ENCODE measurements at places on chromosomes 16 and 17. TPM values are rescaled to one million over a fixed set of nuclear protein-coding genes. Genes with fewer than 3 reads are reported as not detected.
A peak's percentile ranks its signal among the peaks of the same experiment; 100 is the strongest.

The KRT9 gene
- not detected for total RNA-seq

The STAC2 gene
- total RNA-seq, result 0.17 TPM

The HSD17B2 gene
- total RNA-seq, result not detected

The MEOX1 gene
- 15.6 TPM for total RNA-seq

GRCh38 chr17:77830816-77831473 lies 127.6 kb upstream of the TNRC6C start:
- H3K27ac ChIP-seq, result peak overlapping the region; percentile 80
- no peak for DNase-seq
- no peaks in the 10 kb centered on the region for H3K36me3 ChIP-seq

- DNase-seq, result no peak
- H3K36me3 ChIP-seq, result no peaks in the 10 kb centered on the region
- H3K27ac ChIP-seq, result no peak overlapping the region
- H3K27me3 ChIP-seq, result no peaks in the 10 kb centered on the region
- H3K4me1 ChIP-seq, result peaks cover 39% of the 10 kb centered on the region
Measured at GRCh38 chr16:85518398-85519049, 94.6 kb upstream of the GSE1 start.

- no peak for DNase-seq
- H3K36me3 ChIP-seq, result no peaks in the 10 kb centered on the region
- H3K4me1 ChIP-seq, result peaks cover 24% of the 10 kb centered on the region
- no peaks in the 10 kb centered on the region for H3K27me3 ChIP-seq
Measured at GRCh38 chr17:76195281-76196096, 44.8 kb downstream of the RNF157 start.

DNA sequence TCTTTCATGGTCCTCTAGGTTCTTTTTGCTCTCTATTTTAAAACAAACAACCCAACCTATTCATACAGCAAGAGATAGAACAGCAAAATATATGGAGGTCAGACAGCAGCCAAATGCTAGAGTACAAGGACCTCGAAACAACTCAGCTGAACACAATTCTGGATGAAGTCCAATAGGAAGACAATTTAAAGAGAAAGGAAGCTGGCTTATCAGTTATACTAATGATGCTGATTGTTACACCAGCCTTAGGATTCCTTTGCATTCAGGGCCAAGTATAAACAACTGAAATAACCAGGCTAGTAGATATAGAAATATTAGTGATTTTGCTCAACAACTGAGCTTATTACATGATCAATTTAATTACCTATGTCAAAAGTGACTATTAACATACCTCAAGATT lies 2.5 kb downstream of the SSH2 start:
- H3K36me3 ChIP-seq, result no peaks in the 10 kb centered on the region
- no peaks in the 10 kb centered on the region for H3K27me3 ChIP-seq
- no peak for DNase-seq
- H3K27ac ChIP-seq, result no peak overlapping the region
- peaks cover 31% of the 10 kb centered on the region for H3K4me1 ChIP-seq
- H3K4me3 ChIP-seq, result no peak overlapping the region

GRCh38 chr16:15795615-15796014 lies 61.2 kb downstream of the MYH11 start:
- H3K27me3 ChIP-seq, result no peaks in the 10 kb centered on the region
- DNase-seq, result no peak
- peaks cover 100% of the 10 kb centered on the region for H3K4me1 ChIP-seq
- peaks cover 77% of the 10 kb centered on the region for H3K36me3 ChIP-seq
- peak overlapping the region; percentile 71 for H3K27ac ChIP-seq

DNA sequence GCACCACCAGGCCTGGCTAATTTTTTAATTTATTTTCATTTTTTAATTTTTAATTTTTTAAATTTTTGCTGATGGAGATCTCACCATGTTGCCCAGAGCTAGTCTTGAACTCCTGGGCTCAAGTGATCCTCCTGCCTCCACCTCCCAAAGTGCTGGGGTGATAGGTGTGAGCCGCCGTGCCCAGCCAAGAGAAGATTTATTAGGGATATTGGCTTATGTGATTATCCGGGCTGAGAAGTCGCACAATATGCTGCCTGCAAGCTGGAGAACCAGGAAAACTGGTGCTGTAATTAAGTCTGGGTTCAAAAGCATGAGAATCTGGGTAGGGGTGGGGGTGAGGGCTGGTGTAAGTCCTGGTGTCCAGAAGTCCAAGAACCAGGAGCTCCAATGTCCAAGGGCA lies 2.5 kb upstream of the C16orf90 start:
- no peak overlapping the region for H3K4me3 ChIP-seq
- no peak overlapping the region for H3K27ac ChIP-seq
- no peak for DNase-seq
- no peaks in the 10 kb centered on the region for H3K36me3 ChIP-seq
- peaks cover 20% of the 10 kb centered on the region for H3K4me1 ChIP-seq

GRCh38 chr16:20610892-20611349 lies 34.8 kb upstream of the ACSM2B start:
- H3K4me1 ChIP-seq, result no peaks in the 10 kb centered on the region
- peak overlapping the region; percentile 68 for H3K27ac ChIP-seq
- peak overlapping the region; percentile 6 for H3K4me3 ChIP-seq

DNA sequence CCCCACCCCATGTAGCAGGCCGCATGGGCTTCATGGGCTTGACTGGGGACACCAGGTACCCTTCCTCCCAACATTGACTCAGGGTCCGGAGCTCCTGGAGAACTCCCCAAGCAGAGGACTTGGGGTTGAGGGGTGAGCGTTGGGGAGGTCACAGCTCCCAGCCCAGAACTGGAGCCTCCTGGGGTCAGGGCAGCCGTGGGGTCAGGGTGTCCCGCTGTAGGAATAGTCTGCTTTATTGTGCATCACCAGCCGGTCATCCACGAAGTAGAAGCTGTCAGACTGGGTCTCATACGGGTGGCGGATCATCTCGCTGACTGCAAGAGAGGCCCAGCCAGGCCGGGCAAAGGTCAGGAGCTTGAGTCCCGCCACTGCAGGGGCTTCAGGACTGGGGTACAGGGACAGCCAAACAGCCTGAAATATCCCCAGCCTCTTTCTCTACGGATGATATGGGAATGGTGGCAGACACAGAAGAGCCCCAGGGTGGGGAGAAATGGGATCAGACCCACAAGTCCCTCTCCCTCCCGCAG lies 5.3 kb downstream of the UNC119 start:
- H3K27me3 ChIP-seq, result no peaks in the 10 kb centered on the region
- H3K4me1 ChIP-seq, result peaks cover 38% of the 10 kb centered on the region
- H3K36me3 ChIP-seq, result peaks cover 19% of the 10 kb centered on the region
- no peak overlapping the region for H3K27ac ChIP-seq
